ENCODE measurements at places on chromosomes 5 and 9.

DNA sequence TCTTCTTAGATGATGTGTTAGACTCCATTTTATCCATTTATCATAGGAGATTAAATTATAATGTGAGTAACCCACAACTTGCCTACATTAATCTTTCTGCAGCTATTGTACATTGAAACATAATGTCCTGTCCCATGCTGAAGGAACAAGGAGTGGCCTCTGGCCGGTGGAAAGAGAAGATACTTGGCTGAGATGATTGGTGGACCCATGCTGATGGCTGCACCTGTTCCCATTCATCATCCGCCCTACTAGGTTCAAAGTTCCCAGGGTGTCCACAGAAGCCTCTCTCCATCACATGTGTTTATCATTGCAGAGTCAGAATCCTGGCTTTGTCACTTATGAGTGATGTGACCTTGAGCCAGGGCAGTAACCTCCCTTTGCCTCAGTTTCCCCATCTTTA is 24.7 kb downstream of the FBXL7 start:
- DNase-seq: no peak

DNA sequence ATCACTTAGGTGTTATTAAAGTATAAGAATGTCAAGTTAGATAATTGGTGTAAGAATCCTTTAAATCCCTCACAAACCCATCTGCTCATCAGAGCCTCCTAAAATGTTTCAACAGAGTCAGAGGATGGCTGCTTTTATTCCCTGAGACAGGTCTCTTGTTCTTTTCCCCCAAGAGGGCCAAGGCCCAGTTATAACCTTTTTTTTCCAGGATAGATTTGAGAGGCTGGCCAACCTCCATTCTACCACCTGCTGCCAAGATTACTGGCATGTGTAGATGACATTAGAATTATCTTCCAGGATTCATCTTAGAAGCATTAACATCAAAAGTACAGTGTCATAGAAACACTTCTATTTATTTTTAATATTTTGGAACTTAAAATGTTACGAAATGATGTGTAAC is 305.1 kb downstream of the TRPM3 start:
- DNase-seq: no peak

DNA sequence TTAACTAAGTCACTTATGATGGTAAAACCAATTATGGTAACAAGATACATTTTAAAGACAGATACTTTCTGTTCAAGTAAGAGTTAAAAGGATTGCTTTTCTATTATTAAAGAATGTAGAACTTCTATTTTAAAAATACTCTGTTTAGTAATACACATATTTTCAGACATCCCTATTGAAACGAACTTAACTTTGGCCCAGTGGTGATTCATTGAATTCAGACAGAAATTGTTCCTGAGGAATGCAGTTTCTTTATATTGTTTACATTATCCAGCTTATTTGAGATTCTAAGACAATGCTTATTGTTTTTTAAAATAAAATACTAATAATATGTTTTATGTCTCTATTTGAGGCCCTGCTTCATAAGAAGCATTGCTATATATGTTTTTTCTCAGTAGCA is 816.4 kb downstream of the SEMA5A start:
- no peak for DNase-seq

GRCh38 chr9:35891646-35892045 is 14.4 kb upstream of the HRCT1 start:
- DNase-seq: no peak

- DNase-seq: no peak
Measured at GRCh38 chr9:7289773-7290172, 509.8 kb downstream of the DMAC1 start.
